ENCODE measurements at places on chromosomes 13 and 19. TPM values are rescaled to one million over a fixed set of nuclear protein-coding genes. Genes with fewer than 3 reads are reported as not detected.

DNA sequence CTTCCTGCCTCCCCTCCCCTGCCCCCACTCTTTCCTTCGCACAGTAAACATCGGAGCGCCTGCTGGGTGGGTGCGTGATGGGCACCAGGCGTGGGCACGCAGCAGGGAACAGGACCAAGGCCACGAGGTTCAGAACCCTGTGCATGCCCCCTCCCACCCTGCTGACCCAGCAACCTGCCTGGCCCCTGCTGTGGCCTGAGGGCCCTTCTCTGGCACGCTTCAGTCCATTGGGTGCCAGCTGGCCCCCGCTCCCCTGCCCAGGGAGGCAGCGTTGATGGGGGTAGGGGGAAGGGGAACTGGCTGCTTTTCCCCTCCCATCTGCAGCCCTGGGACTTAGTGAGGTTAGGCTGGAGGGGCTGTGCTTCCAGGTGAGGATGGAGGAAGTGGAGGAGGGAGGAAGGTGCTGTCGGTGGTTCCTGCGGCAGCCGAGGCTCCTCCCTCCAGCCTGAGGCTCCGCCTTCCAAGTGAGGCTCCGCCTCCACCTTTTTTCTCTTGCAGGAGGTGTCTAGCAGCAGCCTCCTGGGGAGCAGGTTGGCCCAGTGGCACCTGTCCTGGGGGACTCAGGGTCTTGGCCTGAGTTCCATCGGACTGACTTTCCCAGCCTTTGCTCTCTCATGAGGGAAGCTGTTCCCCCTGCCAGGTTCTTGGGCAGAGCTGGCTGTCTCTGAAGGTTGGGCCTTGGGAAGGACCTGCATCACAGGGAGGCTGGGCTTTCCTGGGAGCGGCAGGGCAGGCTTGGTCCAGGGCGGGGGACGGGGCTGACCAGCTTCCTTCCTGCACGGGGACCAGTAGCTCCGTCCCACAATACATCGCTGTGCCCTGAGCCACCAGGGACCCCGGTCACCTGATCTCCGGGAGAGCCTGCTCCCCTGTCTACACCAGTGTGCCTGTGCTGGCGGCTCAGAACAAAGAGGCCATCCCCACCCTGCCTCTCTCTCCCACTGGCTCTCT, 7.3 kb downstream of the PIAS4 start:
- DNase-seq = peak; percentile 33

The ICAM5 gene
- 4.3 TPM for total RNA-seq

The EBI3 gene
- 8.4 TPM for total RNA-seq

GRCh38 chr19:38877781-38878574, at the start of gene RINL:
Gene RINL, minus strand, starts transcription at chr19:38878275. Its CDS starts 1,533 bp downstream, at chr19:38876742.
- DNase-seq = no peak

GRCh38 chr19:52602941-52603340, 32.9 kb downstream of the ZNF701 start:
- DNase-seq = no peak

DNA sequence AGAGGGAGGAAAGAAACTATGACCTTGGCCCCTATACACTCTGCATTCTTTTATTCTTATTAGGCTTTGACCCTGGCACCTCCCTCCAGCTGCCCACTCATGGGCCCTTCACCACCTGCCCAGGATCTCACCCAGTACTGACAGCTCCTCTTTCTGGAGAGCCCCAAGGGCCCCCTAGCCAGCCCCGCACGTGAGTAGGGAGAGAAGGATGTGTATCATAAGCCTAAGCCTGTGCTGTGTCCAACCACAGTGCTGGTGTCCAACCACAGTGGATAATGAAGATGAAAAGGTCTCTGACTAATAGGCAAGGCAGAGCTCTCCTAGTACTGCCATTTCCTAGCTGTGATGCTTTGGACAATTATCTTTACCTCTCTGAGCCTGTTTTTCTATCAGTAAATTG, 4.2 kb downstream of the DMRTC2 start:
- no peak for DNase-seq
